ENCODE measurements at places on chromosomes 1 and 21. TPM values are rescaled to one million over a fixed set of nuclear protein-coding genes. Genes with fewer than 3 reads are reported as not detected.

Gene KCNA3
- 11.5 TPM for total RNA-seq

Gene FNBP1L
- total RNA-seq, result 85.5 TPM

Gene SH3BGRL3
- 44.7 TPM for total RNA-seq

DNA sequence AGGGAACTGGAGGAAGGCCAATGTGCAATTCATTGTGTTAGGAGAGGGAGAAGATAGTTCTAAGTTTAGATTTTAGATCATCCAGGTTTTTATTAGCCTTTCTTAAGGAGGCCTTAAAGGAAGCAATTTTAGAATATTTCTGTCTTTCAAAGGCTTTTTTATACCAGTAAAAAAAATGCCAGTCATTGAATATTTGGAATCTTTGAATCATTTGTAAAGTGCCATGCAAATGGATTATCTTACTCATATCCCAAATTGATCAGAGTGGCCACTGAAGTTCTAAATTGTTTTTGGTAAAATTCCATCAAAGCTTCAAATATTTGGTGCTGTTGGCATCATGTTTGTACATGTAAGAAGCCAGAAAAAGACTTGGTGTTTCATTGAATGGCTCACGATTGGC is 244.8 kb downstream of the RPS6KC1 start:
- no peaks in the 10 kb centered on the region for H3K36me3 ChIP-seq
- no peak for DNase-seq
- no peaks in the 10 kb centered on the region for H3K27me3 ChIP-seq
- H3K27ac ChIP-seq, result no peak overlapping the region
- H3K4me3 ChIP-seq, result no peak overlapping the region

DNA sequence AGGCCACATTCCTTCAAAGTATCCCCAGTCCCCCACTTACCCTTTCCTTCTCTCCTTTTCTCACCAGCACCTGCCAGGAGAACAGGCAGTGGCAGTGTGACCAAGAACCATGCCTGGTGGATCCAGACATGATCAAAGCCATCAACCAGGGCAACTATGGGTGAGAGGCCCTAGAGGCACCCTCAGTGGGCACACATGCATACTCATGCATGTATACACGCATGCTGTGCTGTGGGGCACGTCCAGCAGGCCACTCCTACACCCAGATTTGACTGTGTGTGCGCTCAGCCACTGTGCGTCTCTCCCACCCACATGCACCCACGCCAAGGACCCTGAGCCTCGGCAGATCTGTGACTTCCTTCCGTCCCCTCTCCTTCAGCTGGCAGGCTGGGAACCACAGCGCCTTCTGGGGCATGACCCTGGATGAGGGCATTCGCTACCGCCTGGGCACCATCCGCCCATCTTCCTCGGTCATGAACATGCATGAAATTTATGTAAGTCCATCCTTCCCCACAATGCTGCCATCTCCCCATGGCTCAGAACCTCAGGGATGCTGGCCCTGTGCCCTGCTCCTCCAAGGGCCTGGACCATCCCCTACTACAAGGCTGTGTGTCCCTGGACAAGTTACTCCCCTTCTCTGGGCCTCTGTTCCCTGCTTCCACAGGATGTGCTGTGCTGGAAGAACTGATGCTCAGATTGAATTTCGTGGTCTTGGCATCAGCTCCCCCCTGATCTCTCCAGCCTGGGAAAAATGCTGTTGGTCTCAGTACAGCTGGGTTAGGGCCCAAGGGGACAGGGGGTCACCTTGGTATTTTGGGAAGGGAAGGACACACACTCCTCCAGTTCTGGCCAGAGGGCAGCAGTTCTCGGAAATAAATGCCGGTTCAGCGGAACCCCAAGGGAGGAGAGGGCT is 7.0 kb downstream of the TINAGL1 start:
- H3K27ac ChIP-seq, result peak overlapping the region; percentile 3
- H3K4me1 ChIP-seq, result peaks cover 50% of the 10 kb centered on the region
- no peaks in the 10 kb centered on the region for H3K36me3 ChIP-seq
- peaks cover 37% of the 10 kb centered on the region for H3K27me3 ChIP-seq
- H3K4me3 ChIP-seq, result no peak overlapping the region

DNA sequence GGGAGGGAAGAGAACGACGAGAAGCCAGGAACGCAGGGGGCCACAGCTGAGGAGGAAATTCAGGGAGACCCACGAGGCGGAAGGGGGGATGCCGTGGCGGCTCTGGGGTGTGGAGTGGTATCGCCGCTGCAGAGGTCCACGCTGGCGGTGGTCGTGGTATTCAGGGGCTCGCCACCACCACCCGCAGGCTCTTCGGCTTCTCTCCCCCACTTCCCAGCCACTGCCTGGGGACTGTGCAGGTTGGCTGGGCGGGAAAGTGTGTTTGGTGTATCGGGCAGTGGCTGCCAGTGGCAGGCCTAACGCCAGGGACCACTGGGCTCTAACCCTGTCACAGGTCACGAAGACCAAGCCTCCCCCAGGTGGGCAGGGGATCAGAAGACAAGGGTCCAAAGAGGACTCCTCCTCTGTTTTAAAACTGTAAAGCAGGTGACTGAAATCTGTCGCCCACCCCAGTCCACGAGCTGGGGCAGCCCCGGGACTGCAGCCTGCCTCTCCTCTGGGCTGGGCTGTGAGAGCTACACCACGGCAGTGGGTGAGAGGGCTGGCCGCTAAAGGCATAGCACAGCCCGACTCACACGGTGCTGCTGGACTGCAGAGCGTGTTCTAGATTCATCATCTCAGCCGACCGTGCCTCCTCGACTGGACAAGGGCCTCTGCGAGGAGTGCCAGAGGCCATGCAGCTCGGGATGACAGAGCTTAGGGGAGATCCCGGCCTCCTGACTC is 30.9 kb downstream of the SLC66A1 start:
- H3K4me1 ChIP-seq, result peaks cover 44% of the 10 kb centered on the region
- H3K36me3 ChIP-seq, result peaks cover 73% of the 10 kb centered on the region
- H3K4me3 ChIP-seq, result no peak overlapping the region
- no peak for DNase-seq
- H3K27me3 ChIP-seq, result no peaks in the 10 kb centered on the region

DNA sequence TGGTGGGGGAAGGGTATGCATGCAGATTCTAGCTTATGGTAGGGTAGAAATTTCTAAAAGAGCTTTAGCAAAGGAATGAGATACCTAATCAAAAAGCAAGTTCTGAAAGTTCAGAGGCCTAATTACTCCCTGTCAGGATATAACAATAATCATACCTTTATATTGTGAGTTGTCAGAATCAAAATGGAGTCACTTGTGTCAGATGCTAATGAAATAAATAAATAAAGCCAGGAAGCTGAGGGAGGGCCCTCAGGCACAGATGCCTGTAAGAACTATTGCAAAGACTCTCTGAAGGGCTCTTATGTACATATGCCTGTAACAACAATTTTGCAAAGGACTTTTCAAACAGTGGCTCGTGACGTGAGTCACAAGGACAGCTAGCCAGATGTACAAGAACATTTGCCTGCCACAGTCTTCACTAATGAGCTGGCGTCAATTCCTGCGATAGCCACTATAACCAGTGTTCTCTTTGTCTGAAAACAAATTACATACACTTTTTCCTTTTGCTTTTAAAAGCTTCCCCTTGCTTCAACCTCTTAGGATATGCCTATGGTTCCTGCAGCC is 27.4 kb upstream of the DNASE2B start:
- no peak for DNase-seq
- no peak overlapping the region for H3K4me3 ChIP-seq
- no peaks in the 10 kb centered on the region for H3K27me3 ChIP-seq
- H3K27ac ChIP-seq, result no peak overlapping the region
- no peaks in the 10 kb centered on the region for H3K36me3 ChIP-seq

DNA sequence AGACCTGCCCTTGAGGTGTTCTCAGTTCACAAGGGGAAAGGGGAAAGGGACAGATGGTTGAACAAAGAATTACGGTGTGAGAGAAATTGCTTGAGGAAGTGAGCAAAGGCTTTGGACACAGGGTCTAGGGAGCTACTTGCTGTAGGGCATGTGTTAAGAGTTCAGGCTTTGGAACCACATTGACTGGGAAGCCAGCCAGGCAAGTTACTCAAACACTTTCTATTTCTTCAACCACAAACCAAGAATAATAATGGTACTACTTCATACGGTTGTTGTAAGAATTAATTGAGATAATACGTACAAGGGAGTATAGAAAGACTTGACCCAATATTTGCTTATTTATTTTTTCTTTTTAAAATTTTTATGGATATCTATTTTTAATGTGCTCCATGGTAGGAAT is 26.6 kb downstream of the AK4 start:
- H3K27ac ChIP-seq, result peak overlapping the region; percentile 6
- no peaks in the 10 kb centered on the region for H3K27me3 ChIP-seq
- peaks cover 12% of the 10 kb centered on the region for H3K4me1 ChIP-seq
- no peaks in the 10 kb centered on the region for H3K36me3 ChIP-seq
- H3K4me3 ChIP-seq, result no peak overlapping the region
- no peak for DNase-seq

DNA sequence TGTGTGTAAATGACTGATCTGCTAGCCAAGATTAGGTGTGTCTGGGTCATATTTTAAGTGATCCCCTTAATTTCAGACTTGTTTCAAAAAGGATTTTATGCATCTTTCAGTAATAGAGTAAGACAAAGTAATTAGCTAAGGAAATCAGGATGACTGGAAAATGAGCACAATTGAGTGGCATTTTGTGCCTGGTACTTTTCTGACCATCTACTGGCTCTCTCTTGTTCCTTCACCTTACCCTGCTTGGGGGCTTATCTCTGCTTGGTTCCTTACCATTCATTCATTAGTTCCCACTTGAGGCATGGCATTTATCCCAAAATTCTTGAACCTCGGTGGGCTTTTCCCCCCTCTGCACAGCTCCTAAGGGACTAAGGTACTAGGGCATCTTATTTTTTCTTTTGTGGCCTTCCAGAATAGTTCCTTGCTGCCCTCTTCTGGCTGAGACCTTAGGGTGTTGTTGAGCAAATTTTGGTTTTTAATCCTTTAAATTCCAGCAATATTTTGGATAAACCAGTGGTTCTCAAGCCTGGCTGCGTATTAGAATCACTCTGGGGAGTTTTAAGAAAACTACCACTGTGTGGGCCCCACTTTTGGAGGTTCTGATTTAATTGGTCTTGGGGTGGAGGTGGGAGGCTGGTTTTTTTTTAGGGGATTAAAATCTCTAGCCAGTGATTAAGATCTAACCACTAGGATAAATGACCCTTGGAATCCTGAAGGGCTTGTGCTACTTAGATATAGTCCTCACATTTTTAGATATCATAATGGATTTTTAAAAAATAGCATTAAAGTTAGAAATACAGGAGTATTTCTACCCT is 50.8 kb downstream of the HS2ST1 start:
- no peaks in the 10 kb centered on the region for H3K4me1 ChIP-seq
- no peak overlapping the region for H3K27ac ChIP-seq
- no peaks in the 10 kb centered on the region for H3K36me3 ChIP-seq
- H3K4me3 ChIP-seq, result no peak overlapping the region
- no peaks in the 10 kb centered on the region for H3K27me3 ChIP-seq

GRCh38 chr1:209455661-209456358 is 127.7 kb upstream of the CAMK1G start:
- H3K4me3 ChIP-seq, result no peak overlapping the region
- peak; percentile 80 for DNase-seq
- H3K4me1 ChIP-seq, result peaks cover 3% of the 10 kb centered on the region
- H3K27ac ChIP-seq, result no peak overlapping the region

DNA sequence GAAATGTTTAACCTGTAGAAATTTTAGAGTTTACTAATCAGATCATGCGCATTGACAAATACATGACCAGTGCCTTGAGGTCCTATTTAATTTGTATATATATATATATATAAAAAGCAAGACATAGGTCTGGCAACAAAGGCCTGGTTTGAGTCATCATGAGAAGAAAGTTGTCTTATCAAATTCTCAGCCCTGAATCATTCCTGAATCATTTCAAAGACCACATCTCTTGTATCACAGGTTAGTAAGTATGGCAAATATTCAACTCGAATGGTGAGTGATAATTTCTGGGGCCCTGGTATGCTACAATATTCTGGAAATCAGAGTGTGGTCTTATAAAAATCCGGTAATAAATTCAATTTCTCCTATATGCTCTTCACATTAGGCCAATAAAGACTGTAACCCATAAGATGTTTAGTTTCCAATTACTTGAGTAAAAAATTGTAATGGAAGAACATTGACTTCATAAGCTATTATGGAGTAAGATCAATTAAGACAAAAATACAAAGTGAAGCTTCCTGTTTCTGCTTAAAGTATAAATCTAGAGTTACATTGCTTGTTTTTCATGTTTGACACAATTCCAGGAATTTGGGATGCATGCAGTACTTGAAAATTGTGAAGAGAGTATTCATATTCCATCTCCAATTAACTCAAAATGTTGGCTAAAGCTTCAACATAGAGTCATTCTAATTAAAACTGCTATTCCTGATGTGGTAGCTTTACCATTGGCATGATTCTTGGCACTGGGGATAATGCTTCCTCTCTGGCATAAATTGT is 309.4 kb downstream of the BRINP3 start:
- no peaks in the 10 kb centered on the region for H3K4me1 ChIP-seq
- no peak overlapping the region for H3K4me3 ChIP-seq
- no peak for DNase-seq
- no peaks in the 10 kb centered on the region for H3K36me3 ChIP-seq
- H3K27ac ChIP-seq, result no peak overlapping the region

- DNase-seq, result no peak
- no peak overlapping the region for H3K4me3 ChIP-seq
- H3K4me1 ChIP-seq, result peaks cover 17% of the 10 kb centered on the region
- no peak overlapping the region for H3K27ac ChIP-seq
- H3K27me3 ChIP-seq, result peaks cover 25% of the 10 kb centered on the region
Observed at GRCh38 chr1:62288224-62288623, 31.0 kb downstream of the KANK4 start.

GRCh38 chr1:235998812-235999211 is 66.1 kb downstream of the NID1 start:
- H3K36me3 ChIP-seq, result peaks cover under 1% of the 10 kb centered on the region
- no peak for DNase-seq
- H3K4me3 ChIP-seq, result no peak overlapping the region
- no peak overlapping the region for H3K27ac ChIP-seq
